ENCODE measurements at places on chromosomes 16 and 17.

- DNase-seq = no peak
These were observed 890 bp upstream of the CLDN7 start for GRCh38 chr17:7262935-7263800.

GRCh38 chr17:49995055-49995738 is at the start of gene DLX3:
DLX3 (minus strand) TSS chr17:49995224; CDS start chr17:49994998, 226 bp downstream.
- peak; percentile 62 for DNase-seq

GRCh38 chr16:51508490-51509212 is 357.6 kb upstream of the SALL1 start:
- no peak for DNase-seq

DNA sequence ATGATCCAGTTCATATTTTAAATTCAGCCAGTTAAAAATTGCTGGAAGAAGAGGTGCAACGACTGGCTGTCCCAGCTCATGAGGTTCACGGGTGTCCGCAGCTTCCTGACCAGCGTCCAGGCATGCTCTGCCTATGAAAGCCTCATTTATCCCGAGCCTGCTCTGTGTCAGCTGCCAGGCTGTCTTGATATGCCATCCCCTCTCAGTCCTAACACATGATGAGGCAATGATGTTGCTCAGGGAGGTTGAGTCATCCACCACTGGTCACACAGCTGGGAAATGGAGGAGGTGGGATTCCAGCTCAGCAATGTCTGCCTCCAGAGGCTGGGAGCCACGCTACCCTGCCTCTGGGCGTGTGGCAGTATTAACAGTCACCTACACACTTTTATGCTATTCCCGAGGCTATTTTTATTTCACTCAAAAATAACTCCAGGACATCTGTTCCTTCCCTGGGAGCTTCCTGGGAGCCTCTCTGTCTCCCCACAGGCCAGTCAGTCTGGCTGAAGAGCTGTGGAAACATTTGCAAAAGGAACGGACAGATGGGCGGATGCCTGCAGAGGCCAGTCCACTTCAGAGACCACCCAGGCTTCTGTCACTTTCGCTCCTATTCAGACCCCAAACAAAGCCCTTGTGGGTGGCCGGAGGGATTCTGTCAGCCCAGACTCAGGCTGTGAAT is 22.5 kb downstream of the RAB11FIP4 start:
- no peak for DNase-seq

GRCh38 chr16:10314811-10315210 is 71.0 kb upstream of the ATF7IP2 start:
- no peak for DNase-seq

GRCh38 chr17:59046192-59046591 is 60.5 kb downstream of the TRIM37 start:
- DNase-seq = no peak

DNA sequence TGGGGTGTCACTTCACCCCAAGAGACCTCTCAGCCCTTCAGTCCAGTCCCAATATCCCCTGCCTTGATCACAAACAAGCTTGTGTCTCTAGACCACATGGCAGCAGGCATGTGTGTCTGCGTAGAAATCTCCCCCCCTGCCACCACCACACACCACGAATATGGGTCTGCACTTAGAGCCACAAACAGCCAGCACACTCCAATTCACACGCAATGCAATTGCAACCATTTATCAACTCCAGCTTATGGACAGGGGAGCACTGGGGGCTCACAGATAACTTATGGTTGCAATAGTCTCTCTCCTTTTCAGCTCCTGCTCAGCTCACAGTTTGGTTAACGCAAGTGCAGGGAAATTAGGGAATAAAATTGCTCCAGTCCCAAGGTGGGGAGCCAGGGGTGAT is 2.6 kb downstream of the HOXB9 start:
- no peak for DNase-seq

DNA sequence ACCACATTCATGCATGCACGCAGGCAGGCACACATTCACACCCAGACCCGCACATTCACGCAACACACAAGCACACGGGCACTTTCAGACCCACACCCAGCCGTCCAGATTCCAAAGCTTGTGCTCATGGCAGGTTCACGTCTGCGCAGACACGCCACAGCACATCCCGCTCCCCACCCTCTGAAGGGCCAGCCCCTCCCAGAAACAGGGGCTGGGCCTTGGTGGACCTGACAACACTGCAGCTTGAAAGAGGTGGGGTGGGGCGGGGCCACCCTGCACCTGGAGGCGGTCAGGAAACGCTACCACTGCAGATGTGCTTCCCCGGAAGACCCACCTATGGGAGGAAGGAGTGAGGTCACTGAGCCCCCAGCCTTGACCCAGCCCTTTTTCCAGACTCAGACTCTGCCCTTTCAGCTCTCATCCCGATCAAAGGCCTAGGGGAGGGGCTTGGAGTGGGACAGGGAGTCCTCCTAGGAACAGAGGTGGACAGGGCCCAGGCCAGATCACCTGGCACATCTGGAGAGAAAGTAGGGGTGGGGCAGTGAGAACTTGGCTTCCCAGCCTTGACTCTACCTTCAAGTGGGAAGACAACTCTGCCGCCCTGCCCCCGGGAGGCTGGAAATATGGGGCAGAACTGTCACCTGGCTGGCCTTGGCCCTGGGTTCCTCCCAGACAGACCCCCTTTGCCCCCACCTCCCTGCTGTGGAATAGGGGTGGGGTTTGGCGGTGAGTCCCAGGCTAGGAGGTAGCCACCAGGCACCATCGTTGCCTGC is 11.0 kb downstream of the P3H4 start:
- DNase-seq = no peak

DNA sequence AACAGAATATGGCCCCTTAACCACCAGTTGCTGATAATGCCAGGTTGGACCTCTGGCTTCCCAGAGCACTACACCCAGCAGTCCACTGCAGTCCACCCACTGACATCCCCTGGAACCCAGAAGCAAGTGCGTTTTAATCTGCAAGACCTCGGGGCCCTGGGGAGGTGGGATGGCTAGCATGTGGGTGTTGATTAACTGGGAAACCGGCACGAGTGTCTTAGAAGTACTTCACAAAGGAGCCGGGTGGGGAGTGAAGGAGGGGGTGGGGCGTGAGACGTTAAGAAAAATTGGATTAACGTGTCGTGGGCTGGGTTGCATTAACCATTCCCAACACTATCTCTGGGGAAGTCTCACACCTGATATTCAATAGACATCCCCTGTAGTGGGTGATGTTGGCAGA is 6.1 kb upstream of the HIC1 start:
- DNase-seq = no peak

- peak; percentile 16 for DNase-seq
These were observed 188.0 kb upstream of the TNRC6C start for GRCh38 chr17:77770331-77771105.

DNA sequence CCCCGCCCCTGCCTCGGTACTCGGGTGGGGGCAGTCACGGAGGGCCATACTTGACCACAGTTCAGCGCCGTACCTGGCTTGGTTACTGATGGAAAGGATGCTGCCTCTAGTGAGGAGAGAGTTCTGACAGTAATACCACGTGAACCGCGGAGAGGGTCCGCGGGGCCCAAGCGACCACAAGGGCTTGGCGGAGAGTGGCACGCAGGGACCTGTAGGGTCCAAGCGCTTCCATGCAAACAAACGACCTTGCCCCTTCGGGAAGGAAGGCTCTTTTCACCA is 9.2 kb downstream of the KDM6B start:
- no peak for DNase-seq
